IPS DF 6.9 (cell line): ENCODE measurements at places on chromosomes 12 and 14.

DNA sequence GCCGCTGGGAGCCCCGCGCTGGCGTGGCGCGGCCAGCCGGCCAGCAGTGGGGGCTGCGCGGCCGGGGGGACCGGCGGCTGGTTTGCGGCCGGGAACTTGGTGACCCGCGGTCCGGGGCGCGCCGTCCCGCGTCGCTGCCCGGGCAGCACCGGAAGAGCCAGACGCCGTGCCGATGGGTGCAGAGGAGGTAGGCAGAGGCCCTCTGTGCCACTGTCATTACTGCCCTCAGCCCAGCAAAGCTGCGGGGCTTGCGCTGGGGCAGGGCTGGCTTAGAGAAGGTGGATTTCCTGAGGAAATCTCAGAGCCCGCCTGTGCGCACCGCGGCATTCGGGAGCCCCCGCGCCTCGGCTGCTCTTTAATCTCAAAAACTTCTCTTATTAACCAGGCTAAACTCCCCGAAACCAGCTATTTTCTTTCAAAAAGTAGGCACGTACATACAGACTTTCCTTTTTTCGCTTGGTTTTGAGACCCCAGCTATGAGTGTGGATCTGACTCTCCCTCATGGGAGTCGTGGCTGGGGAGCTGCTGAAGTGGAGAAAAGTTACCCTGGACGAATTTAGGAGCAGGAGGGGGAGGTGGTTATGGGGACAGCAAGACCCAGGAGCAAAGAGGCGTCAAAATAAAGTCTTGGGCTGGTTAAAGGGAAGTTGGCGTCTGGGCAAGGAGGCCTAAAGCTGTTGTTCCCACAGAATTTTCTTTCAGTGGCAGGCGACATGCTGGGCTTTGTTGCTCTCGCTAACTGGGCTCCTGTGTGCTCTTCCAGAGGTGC lies 802 bp downstream of the SUSD6 start:
- no peak for DNase-seq
- no peaks in the 10 kb centered on the region for H3K27me3 ChIP-seq
- peak overlapping the region; percentile 96 for H3K4me3 ChIP-seq
- peaks cover 2% of the 10 kb centered on the region; the same call in 1 of the 2 replicates for H3K4me1 ChIP-seq

GRCh38 chr14:93775744-93776143 lies 12.5 kb downstream of the PRIMA1 start:
- 0 out of 2 replicates have a peak, but pooled peaks cover 2% of the 10 kb centered on the region for H3K4me1 ChIP-seq
- H3K27ac ChIP-seq, result no peak overlapping the region
- H3K4me3 ChIP-seq, result no peak overlapping the region
- H3K36me3 ChIP-seq, result no peaks in the 10 kb centered on the region
- no peaks in the 10 kb centered on the region for H3K27me3 ChIP-seq

- no peaks in the 10 kb centered on the region for H3K4me1 ChIP-seq
- H3K27ac ChIP-seq, result no peak overlapping the region
- no peak for DNase-seq
- H3K36me3 ChIP-seq, result no peaks in the 10 kb centered on the region
Measured at GRCh38 chr14:33056213-33056612, 117.5 kb downstream of the NPAS3 start.

DNA sequence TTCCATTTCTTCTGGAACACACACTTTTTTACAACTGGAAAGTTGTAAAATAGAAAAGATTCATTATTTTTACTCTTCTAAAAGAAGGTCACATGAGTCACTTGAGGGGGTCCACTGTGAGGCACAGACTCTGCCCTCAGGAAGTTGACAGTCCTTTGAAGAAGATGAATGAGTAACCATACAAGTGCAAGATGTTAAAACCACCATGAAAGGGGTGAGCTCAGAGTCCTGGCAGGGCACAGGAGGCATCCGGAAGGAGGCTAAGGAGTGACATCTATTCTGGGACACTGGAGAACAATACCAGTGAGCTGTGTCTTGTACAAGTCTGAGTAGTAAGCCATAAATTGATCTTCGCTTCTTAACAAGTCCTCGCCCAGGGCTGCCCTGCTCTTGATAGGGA lies 126.0 kb upstream of the FRMD6 start:
- no peak overlapping the region for H3K4me3 ChIP-seq
- H3K36me3 ChIP-seq, result no peaks in the 10 kb centered on the region
- no peak overlapping the region for H3K27ac ChIP-seq
- no peaks in the 10 kb centered on the region for H3K4me1 ChIP-seq
- no peak for DNase-seq

- DNase-seq, result no peak
- H3K27me3 ChIP-seq, result no peaks in the 10 kb centered on the region
- peaks cover 2% of the 10 kb centered on the region; the same call in 1 of the 2 replicates for H3K4me1 ChIP-seq
- no peaks in the 10 kb centered on the region for H3K36me3 ChIP-seq
Measured at GRCh38 chr12:76698966-76699365, 64.9 kb upstream of the ZDHHC17 start.

DNA sequence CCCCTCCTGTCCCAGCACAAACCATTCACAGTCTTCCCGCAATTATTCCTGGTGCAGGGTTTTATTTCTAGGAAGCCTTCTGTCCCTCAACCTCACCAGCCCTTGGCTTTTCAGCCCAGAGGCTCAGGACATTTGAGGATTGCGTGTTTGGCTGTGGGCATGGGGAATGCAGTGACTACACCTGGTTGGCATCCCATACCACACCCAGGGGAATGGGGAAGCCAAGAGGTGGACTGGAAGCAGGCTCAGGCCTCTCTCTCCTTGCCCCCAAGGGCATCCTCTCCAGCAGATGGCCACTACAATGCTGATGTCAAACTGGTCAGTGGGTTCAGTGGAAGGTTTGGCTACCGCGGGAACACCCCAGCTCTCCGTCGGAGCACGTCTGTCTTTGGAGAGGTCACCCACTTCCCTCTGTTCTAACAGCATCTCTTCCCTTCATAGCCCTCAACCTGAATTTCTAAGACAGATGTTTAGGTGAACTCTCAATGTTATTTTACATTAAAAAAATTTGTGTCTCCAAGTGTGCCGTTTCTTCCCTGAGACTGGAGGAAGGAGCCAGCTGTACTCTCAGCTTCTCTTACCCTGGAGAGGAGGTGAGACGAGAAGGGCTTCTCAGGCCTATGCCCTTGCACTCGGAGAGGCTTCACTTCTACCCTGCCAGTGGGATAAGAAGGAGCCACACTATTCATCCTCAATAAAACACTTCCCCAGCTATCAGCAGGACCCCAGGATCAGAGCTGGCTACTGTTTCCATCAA lies 35.5 kb downstream of the DCAF4 start:
- no peaks in the 10 kb centered on the region for H3K4me1 ChIP-seq
- no peak overlapping the region for H3K27ac ChIP-seq
- peaks cover 9% of the 10 kb centered on the region for H3K36me3 ChIP-seq
- H3K27me3 ChIP-seq, result no peaks in the 10 kb centered on the region
- no peak for DNase-seq
- no peak overlapping the region for H3K4me3 ChIP-seq

DNA sequence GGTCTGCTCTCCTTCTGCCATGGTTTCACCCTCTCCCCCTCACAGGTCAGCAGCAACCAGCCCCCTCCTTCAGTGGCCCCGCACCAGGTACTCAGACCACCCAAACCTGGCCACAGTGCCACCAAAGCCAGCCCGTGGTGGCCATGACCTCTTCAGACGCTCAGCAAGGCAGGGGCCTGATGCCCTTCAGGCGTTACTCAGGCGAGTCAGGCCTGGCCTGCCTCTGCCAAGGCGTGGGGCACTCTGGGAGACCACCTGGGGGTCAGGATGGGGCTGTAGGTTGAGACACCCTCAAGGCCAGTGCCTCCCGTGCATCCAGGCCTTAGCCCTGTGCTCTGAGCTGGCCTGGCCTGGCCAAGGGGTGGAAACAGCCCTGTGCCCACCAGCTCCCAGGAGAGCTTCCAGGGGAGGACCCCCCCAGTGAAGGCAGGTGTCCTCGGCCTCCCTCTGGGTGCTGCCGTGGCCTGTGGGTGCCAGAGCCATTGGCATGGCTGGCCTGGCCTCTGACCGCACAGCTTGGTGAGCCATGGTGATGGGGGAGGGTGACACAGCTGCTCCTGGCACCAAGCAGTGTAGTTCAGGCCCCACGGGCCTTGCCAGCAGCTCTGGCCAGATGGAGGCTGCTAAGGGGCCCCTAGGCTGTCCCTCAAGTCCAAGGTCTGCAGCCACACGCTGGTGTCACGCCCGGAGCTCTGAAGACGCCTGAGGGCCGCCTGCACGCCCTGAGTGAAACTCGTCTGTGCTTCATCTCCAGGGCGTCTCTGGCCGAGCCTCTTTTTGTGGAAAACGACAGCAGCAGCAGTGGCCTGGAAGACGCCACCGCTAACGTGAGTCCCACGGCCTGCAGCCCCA lies 15.1 kb downstream of the XRCC3 start:
- H3K36me3 ChIP-seq, result peaks cover 42% of the 10 kb centered on the region
- DNase-seq, result no peak
- H3K4me1 ChIP-seq, result no peaks in the 10 kb centered on the region; the same call in 1 of the 2 replicates
- H3K27me3 ChIP-seq, result no peaks in the 10 kb centered on the region
- H3K4me3 ChIP-seq, result no peak overlapping the region

DNA sequence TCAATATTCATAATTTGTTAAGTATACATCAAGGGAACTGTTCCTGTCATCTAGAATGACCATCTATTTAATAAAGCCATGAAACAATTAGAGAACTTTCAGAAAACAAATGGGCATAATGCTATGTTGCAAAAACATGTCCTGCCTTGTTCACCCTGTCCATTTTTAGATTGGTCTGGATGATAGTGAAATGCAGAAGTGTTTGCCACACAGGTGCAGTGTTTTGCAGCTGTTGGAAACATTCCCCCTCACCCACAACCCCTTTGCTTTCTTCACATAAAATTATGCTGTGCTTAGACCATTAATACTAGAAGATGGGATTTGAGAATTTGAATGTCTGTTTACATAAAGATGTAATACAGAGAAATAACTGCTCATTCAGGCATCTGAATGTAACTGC lies 36.5 kb downstream of the LEMD3 start:
- H3K36me3 ChIP-seq, result no peaks in the 10 kb centered on the region
- H3K27me3 ChIP-seq, result no peaks in the 10 kb centered on the region
- no peak for DNase-seq
- H3K4me1 ChIP-seq, result no peaks in the 10 kb centered on the region; the same call in 1 of the 2 replicates

DNA sequence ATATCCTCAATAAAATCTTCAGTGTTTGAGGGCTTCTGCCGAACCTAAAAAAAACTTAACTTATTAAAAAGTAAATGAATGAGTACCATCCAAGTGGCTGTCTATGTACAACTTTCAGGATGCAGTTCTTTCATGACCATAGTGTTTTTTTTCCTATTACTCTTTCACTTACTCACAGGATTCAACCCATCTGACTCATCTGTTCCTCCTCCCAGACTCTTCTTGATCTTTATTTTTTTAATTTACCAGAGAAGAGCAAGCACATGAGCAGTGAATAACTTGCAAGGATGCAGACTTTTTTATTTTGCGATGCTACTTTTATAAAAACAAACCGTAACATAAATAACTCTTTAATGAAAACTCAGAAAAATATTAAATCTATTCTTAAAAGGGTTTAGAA lies 24.5 kb downstream of the RECQL start:
- peaks cover 3% of the 10 kb centered on the region; the same call in 1 of the 2 replicates for H3K36me3 ChIP-seq
- H3K4me1 ChIP-seq, result no peaks in the 10 kb centered on the region
- no peak for DNase-seq
- H3K27me3 ChIP-seq, result no peaks in the 10 kb centered on the region
- no peak overlapping the region for H3K4me3 ChIP-seq
- H3K27ac ChIP-seq, result no peak overlapping the region

- H3K4me1 ChIP-seq, result no peaks in the 10 kb centered on the region; the same call in 1 of the 2 replicates
- no peaks in the 10 kb centered on the region for H3K36me3 ChIP-seq
- H3K27ac ChIP-seq, result no peak within 1 kb of the TSS
- peak within 1 kb of the TSS; percentile 54; the same call in 1 of the 2 replicates for H3K4me3 ChIP-seq
- no peak for DNase-seq
- H3K27me3 ChIP-seq, result peaks cover 11% of the 10 kb centered on the region
Measured at GRCh38 chr14:100587086-100587762, at the start of gene BEGAIN. BEGAIN (minus strand) TSS chr14:100587417; CDS start chr14:100587290, 127 bp downstream.

DNA sequence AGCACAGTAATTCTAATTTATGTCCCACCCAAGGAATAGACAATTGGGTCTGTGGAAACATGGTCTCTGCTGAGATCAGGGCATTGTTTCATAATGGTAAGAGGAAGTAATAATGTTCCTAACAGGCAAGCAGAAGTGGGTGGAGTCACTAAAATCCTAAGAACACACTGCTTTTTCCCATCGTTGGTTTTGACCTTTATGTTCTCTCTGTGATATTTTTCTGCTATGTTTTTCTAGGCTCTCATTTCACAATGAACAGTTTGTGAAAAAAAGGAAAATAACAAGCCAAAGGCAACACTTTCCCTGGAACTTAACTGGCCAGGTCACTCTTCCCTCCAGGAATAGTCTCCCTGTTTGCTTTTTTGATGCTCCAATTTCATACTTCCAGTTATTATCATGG lies 80.6 kb upstream of the OVCH1 start:
- no peaks in the 10 kb centered on the region for H3K36me3 ChIP-seq
- 0 out of 2 replicates have a peak, but pooled peaks cover 1% of the 10 kb centered on the region for H3K27me3 ChIP-seq
- DNase-seq, result no peak
- no peak overlapping the region for H3K27ac ChIP-seq
- no peak overlapping the region for H3K4me3 ChIP-seq

DNA sequence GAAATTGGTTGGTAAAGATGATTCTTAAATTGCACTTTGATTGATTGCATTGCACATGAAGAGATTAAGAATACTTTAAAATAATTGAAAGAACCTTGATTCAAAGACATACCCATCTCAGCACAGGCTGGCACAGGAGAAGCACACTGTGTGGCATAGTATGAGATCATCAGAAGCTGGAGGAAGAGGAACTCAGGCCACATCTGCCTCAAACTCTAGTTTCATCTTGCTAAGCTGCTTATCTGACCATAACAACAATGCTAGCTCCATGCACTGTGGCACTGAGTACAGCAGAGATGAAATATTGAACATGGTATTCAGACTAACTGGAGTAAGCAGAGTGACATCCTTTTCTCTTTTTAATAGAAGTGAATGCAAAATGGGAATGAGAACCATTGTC lies 99.1 kb downstream of the TBC1D30 start:
- no peak overlapping the region for H3K4me3 ChIP-seq
- H3K27ac ChIP-seq, result no peak overlapping the region
- no peak for DNase-seq
- H3K27me3 ChIP-seq, result no peaks in the 10 kb centered on the region

GRCh38 chr12:26690601-26691000 lies 142.4 kb downstream of the ITPR2 start:
- H3K27me3 ChIP-seq, result no peaks in the 10 kb centered on the region
- no peak overlapping the region for H3K4me3 ChIP-seq
- DNase-seq, result no peak
- no peak overlapping the region for H3K27ac ChIP-seq

- no peak for DNase-seq
- H3K27ac ChIP-seq, result no peak overlapping the region
- H3K27me3 ChIP-seq, result no peaks in the 10 kb centered on the region; the same call in 1 of the 2 replicates
- peak overlapping the region; percentile 78 for H3K4me3 ChIP-seq
Measured at GRCh38 chr14:53151523-53152183, 1.5 kb downstream of the DDHD1 start.

GRCh38 chr12:126083926-126084325 lies 1018.7 kb downstream of the AACS start:
- no peaks in the 10 kb centered on the region for H3K36me3 ChIP-seq
- H3K27me3 ChIP-seq, result no peaks in the 10 kb centered on the region
- H3K4me3 ChIP-seq, result no peak overlapping the region
- no peak overlapping the region for H3K27ac ChIP-seq
- no peak for DNase-seq

DNA sequence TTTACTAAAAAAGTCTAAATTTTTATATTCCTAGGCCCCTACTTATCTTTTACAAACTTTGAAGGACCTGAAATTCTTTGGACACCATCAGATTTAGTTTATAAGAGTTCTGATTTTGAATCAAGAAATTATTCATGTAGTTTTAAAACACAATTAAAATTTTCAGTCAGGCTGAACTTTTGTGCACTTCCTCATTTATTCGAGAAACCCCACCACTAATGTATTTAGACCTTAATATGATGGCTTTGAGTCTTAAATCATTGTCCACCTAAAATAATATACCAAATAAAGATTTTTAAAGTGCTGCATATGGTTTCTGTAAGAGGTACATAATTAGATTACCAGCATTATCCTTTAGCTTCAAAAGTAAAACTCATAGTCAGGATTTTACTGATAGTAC lies 103.4 kb downstream of the PAWR start:
- no peak for DNase-seq
- H3K27ac ChIP-seq, result no peak overlapping the region
- no peaks in the 10 kb centered on the region for H3K27me3 ChIP-seq
- H3K4me3 ChIP-seq, result no peak overlapping the region
